Suprapubic skin (tissue), 4 donors: ENCODE measurements at places on chromosomes 1 and 21. TPM values are rescaled to one million over a fixed set of nuclear protein-coding genes. Genes with fewer than 3 reads are reported as not detected.

DNA sequence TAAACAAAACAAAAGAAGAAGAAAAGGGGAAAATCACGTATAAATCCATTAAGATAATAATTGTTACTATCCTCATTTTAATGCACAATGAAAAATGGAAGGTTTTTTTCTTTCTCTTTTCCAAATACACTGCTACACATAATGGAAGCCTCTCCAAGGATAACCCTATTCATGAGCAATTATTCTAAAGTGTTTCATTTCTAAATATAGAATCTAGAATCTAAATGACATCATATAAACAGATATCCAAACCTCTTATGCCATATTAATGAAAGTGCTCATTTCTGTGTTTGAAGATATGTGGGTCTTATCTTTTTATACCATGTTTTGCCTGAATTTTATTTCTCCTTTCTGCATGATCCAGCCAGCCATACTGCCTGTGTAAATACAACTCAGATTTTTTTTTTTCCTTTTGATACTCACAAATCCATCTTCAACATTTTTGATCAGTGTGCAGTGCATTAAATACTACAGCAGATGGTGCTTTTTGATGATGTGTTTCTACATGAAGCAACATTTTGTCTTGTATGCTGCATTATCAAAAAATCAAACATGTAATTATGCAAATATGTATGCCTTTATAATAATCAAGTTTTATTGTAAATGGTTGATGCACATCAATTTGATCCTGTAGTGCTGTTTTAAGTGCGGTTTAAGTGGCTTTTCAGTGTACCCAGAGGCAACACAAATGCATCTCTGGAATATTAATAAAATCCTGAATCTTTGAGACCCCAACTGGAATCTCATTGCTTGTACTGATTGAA is 625.6 kb upstream of the PTBP2 start:
- DNase-seq: no peak

MYBPHL gene
- total RNA-seq: not detected

BRINP2 gene
- not detected for total RNA-seq

GRCh38 chr1:46539972-46540371 is 11.5 kb downstream of the KNCN start:
- no peak for DNase-seq

- DNase-seq: no peak
These were observed 106.4 kb upstream of the PPP2R5A start for GRCh38 chr1:212178851-212179250.

- DNase-seq: no peak
These were observed 723 bp upstream of the GNAI3 start for GRCh38 chr1:109547463-109548320.

SH2D1B gene
- total RNA-seq: not detected

LAPTM5 gene
- total RNA-seq: 13.6 TPM

- no peak for DNase-seq
These were observed 23.9 kb downstream of the WDR64 start for GRCh38 chr1:241675983-241676382.

DNA sequence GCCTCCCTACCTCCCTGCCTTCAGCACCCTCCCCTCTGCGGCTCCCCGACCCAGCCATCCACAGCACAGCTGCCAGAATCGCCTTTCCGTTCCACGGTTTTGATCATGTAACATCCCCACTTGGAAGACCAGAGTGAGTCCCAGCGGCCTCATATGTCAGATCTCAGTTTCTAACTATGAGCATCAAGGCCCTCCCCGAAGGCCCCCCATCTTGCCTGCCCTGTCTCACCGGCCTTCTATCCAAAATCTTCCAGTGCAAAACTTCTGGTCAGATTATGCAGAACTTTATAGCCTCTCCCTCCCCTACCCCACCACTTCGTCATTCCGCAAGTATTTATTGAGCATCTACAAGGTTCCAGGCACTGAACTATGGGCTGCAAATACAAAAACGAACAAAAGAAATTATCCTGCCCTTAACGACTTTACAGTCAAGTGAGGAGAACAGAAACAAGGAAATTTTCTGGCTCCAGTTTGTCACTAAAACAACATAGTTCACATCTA is 20.3 kb upstream of the LMX1A start:
- DNase-seq: no peak

DNA sequence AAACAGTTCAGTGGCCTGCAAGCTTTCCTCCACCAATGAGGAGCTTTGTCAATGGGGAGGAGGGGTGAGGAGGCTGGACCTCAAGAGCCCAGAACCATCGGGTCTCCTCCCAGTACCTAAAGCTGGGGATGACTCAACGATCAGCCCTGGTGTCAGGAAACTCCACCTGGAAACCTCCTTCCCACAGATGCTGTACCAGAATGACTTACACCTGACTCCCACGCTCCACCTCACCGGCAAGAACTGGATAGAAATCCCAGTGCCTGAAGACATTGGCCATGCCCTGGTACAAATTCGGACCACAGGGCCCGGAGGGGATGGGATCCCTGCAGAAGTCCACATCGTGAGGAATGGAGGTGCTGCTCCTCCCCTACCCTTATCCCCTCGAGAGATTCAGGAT is 11.4 kb downstream of the TMEM81 start:
- DNase-seq: no peak

GRCh38 chr1:62905872-62906271 is 121.9 kb downstream of the ATG4C start:
- no peak for DNase-seq

- DNase-seq: peak; percentile 90
These were observed at the start of gene E2F2 for GRCh38 chr1:23530747-23531561. Gene E2F2 (minus strand): TSS chr1:23531233. CDS start chr1:23530793, 440 bp downstream.

GRCh38 chr1:192849442-192849841 is 40.6 kb downstream of the RGS2 start:
- no peak for DNase-seq

DNA sequence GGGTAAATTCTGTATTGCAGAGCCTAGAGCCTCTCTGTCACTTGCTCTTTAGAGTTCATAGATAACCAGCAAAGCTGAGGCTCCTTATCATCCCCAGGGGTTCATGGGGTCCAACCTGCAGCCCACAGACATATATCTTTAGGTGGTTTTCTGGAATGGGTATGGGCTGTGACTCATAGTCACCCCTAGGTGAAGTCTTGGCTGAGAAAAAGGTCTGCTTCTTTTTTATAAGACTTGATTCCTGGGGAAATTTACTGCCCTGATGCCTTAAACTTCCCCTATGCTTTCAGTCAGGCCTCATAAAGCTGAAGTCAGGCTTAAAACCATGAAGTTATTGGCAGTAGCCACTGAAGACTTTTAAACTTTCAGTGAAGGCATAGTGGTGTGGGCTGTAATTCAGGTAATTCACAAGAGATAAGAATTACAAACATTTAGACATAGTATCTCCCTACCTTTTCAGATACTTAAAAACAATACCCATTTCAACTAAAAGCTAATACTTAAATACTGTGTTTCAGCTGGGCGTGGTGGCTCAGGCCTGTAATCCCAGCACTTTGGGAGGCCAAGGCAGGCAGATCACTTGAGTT is 46.8 kb downstream of the MACO1 start:
- DNase-seq: no peak

PINK1 gene
- total RNA-seq: 103 TPM

- DNase-seq: no peak
These were observed 263.2 kb upstream of the ZP4 start for GRCh38 chr1:238153939-238154338.

TFF2 gene
- total RNA-seq: not detected

IL20 gene
- not detected for total RNA-seq

GRCh38 chr1:229121845-229122436 is 149.0 kb upstream of the RAB4A start:
- no peak for DNase-seq

DNA sequence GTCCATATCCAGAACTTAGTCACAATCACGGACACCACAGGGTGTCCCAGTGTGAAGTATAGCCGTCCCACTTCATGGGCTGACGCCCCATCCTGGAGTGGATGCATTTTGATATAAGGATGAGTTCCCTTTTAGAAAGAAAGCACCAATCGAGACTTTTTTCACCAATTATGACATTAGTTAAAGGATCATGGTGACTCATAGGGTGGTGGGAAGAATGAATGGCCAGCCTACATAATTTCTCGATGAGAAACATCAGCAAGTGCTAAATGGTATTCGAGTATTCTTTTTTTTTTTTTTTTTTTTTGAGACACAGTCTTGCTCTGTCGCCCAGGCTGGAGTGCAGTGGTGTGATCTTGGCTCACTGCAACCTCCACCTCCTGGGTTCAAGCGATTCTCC is 38.5 kb upstream of the USP1 start:
- DNase-seq: no peak

GNG4 gene
- total RNA-seq: not detected
